Stimulated activated CD4-positive, alpha-beta T cell treated with anti-CD3 and anti-CD28 coated beads, Interleukin-2, amount 100 ng/mL, for 4 hours (primary cell): ENCODE measurements at places on chromosomes 1 and 21.
A peak's percentile ranks its signal among the peaks of the same experiment; 100 is the strongest.

DNA sequence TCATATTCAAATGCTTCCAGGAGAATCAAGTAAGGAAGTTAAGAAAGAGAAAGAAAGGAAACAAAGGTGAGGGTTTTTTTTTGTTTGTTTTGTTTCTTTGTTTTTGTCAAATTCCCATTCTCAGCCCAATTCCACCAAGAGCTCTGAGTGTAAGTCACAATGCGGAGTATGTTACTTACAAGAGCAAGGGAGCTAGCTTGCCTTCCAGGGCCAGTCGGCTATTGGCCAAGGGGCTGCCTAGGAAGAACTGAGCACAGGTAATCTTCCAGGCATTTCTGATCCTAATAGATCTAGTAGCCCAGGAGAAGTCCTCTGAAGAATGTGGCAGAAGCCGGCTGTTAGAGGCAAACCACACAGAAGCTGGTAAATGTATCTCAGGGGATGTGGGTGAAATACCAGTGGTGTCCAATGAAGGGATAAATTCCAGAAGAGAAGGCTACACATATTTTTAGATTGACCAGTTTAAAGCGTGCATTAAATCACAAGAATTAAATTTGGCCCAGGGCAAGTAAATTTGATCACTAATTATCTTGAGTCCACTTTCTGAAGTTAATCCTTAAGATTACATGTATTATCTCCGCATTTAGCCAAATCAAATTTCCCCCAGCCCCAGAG lies 239.6 kb upstream of the ADAMTS5 start:
- no peak for DNase-seq

- no peak for DNase-seq
Observed at GRCh38 chr1:115557715-115558114, 84.1 kb upstream of the VANGL1 start.

- DNase-seq, result no peak
Observed at GRCh38 chr1:223716302-223716862, 4.0 kb downstream of the CAPN2 start.

GRCh38 chr1:72011721-72012120 lies 270.6 kb downstream of the NEGR1 start:
- DNase-seq, result no peak

GRCh38 chr1:15296585-15297321 lies 49.7 kb downstream of the FHAD1 start:
- DNase-seq, result no peak

- peak; percentile 82 for DNase-seq
Observed at GRCh38 chr1:156096640-156097391, 14.6 kb upstream of the MEX3A start.

DNA sequence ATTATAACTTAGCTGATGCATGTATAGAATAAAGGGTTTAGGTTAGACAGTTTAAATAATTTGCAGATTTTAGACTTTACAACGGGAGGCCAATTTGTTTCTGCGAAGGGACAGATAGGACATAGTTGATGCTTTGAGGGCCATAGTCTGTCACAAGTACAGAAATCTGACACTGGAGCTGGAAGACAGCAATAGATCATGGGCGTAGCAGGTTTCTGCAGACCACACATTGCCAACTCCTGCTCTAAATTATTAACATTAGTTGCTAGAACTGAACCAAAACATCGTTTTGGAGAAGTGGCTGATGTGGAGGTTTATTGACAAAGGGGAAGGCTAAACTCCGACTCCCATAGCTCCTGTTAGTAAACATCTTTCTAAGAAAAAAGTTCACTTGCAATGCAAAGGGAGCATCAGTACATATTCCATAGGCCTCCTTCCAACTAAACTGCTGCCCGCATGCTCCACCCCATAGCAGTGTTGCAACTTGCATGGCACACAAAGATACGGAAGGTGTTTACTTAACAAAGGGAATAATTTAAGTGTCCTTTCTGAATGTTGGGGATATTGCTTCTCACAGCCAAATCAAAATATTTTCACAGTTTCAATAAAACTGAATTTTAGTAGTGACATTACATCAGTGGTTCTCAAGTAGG lies 862.0 kb upstream of the CXADR start:
- DNase-seq, result no peak

- DNase-seq, result no peak
Observed at GRCh38 chr1:245742896-245743295, 588.1 kb downstream of the KIF26B start.

DNA sequence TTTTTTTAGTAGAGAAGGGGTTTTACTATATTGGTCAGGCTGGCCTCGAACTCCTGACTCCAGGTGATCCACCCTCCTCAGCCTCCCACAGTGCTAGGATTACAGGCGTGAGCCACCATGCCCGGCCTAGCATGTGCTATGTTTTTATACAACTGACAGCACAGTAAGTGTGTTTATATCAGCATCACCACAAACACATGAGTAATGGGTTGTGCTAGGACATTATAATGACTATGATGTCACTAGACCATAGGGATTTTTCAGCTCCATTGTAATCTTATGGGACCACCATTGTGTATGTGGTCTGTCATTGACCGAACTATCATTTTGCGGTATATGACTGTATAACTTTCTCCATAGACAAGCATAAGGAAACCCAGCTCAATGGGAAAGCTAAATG lies 6.3 kb downstream of the LEFTY2 start:
- DNase-seq, result no peak

GRCh38 chr1:151309811-151310323 lies 17.3 kb downstream of the PI4KB start:
- no peak for DNase-seq

- DNase-seq, result peak; percentile 9
Observed at GRCh38 chr1:176374967-176375569, 87.9 kb upstream of the PAPPA2 start.

DNA sequence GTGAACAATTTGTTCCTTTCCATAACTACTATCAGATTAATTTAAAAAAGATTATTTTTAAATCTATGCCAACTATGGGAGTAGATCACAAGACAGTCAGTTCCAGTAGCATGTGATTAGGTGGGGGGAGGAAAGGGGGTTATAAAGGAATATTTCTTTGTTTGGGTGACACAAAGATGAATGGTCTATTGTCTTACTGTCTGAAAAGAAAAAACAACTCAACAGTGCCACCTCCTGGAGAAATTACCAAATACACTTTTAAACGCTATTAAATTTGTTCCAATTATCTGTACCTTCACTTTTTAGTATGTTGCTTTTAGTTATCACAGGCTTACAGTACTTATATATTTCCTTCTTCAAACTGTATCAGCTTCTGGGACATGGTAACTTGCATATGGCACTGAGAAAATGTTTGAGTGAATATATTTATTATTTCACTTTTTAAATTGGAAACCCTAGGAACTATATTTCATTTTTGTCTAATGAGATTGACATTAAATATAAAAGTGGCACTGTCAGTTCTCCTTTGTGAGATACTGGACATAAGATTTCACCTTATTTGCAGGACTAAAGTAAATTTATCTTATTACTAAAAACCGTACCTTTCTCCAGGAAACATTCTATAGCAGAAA lies 1.7 kb upstream of the SORT1 start:
- DNase-seq, result peak; percentile 8

- no peak for DNase-seq
Observed at GRCh38 chr1:41366455-41367287, 5.4 kb downstream of the FOXO6 start.

DNA sequence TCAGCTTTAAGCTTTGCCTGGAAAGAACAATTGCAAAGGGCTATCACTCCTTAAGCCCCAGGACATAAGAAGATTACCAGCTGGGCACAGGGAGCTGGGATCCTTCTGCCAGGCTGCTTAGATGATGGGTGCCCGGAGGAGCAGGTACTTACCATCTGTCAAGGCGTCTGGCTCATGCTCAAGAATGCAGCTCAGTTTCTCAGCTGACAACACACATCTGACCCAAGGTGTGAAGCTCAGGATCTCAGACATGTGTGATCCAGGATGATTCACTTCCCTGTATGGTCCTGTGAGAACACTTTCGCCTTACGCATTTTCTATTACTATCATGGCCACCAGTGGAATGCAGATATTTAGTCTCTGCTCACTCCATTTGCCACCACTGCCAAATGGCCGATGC lies 14.7 kb upstream of the DISC1 start:
- no peak for DNase-seq
